ENCODE measurements at places on chromosomes 6 and 20. TPM values are rescaled to one million over a fixed set of nuclear protein-coding genes. Genes with fewer than 3 reads are reported as not detected.

Gene DEFB119
- polyA plus RNA-seq: not detected

Gene CEP162
- 2.6 TPM for polyA plus RNA-seq

Gene PNPLA1
- not detected for polyA plus RNA-seq

Gene CNBD2
- polyA plus RNA-seq: 5.0 TPM

Gene RGS17
- polyA plus RNA-seq: 2.5 TPM

Gene ASCC3
- 17.4 TPM for polyA plus RNA-seq

Gene HMGCLL1
- polyA plus RNA-seq: 0.31 TPM

Gene HLA-DQA2
- not detected for polyA plus RNA-seq

Gene POM121L2
- polyA plus RNA-seq: not detected

Gene MCUR1
- 11.6 TPM for polyA plus RNA-seq

Gene VWA7
- 1.1 TPM for polyA plus RNA-seq

Gene MTFR2
- polyA plus RNA-seq: 11.8 TPM

Gene RIPOR2
- polyA plus RNA-seq: not detected

Gene DLL1
- 0.04 TPM for polyA plus RNA-seq

Gene RIMS4
- polyA plus RNA-seq: 1.6 TPM

Gene KCNS1
- polyA plus RNA-seq: not detected
